ENCODE measurements at places on chromosomes 7 and 10. TPM values are rescaled to one million over a fixed set of nuclear protein-coding genes. Genes with fewer than 3 reads are reported as not detected.

OR2A12 gene
- total RNA-seq: not detected

CDH23 gene
- 0.26 TPM for total RNA-seq

FAM241B gene
- 0.19 TPM for total RNA-seq

SPAM1 gene
- total RNA-seq: not detected

SUN3 gene
- not detected for total RNA-seq
